GM03348 (cell line): ENCODE measurements at places on chromosomes 5 and 9.

DNA sequence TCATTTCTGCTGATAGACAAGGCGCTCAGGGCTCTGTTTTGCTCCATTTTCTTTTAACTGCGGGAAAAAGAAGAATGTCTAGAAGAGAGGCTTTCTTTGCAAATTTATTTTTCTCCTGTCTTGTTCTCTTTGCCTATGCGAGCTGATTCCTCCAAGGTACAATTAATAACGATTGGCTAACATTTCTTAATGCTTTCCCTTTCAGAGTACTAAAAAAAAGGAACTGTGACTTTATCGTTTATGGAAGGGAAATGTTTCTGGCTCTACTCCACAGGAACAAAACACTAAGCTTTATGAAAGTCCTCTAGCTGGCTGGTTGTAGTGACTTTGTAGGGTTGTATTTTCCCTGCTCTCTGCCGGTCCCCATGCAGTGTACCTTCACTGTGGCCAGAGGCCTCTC lies 11.7 kb downstream of the NSG2 start:
- no peak for DNase-seq

DNA sequence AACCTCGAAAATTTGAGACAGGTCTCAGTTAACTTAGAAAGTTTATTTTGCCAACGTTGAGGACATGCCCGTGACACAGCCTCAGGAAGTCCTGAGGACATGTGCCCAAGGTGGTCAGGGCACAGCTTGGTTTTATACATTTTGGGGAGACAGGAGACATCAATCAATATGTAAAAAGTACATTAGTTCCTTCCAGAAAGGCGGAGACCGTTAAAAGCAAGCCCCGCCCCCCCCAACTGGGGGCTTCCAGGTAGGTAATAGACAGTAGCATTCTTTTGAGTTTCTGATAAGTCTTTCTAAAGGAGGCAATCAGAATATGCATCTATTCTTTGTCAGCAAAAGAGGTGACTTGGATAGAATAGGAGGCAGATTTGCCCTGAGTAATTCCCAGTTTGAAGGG lies 599 bp upstream of the MOCS2 start:
- DNase-seq = no peak

- DNase-seq = no peak
Observed at GRCh38 chr5:1535646-1536045, 11.9 kb upstream of the LPCAT1 start.

DNA sequence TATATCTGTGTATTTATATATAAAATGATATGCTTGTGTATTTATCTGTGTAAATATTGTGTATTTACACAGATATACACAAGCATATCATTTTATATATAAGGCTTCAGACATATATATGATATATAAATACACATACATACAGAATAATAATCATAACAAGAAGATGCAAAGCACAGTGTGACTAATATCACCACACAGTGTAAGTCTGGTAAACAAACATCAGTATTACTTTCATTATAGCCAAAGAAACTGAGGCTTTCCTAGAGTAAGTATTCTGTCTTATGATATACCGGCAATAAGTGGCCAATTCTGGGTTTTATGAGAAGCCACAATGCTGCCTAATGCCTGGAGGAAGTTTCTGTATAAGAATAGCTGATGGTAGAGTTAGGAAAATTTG lies 29.9 kb upstream of the RAPGEF6 start:
- DNase-seq = no peak

GRCh38 chr5:72226950-72227349 lies 93.1 kb downstream of the MRPS27 start:
- no peak for DNase-seq

GRCh38 chr5:139004374-139005307 lies 129.5 kb upstream of the LRRTM2 start:
- DNase-seq = no peak

DNA sequence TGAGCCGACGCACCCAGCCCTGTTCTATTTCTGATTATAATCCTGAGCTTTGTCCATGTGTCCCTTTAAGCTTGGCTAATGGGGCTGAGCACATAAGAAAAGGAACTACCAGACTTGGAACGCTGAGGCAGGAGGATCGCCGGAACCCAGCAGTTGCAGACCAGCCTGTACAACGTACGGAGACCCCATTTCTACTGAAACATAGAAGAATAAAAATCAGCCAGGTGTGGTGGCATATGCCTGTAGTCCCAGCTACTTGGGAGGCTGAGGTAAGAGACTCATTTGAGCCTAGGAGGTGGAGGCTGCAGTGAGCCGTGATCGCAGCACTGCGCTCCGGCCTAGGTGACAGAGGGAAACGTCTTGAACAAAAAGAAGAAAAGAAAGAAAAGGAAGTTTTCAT lies 22.3 kb downstream of the TRIM7 start:
- DNase-seq = no peak

GRCh38 chr9:135251996-135252760 lies 164.7 kb downstream of the OLFM1 start:
- no peak for DNase-seq

GRCh38 chr5:140925806-140926442 lies at the start of gene PCDHAC1:
Gene PCDHAC1 (plus strand): TSS chr5:140926299. CDS start chr5:140926893, 594 bp downstream.
- DNase-seq = peak; percentile 10

DNA sequence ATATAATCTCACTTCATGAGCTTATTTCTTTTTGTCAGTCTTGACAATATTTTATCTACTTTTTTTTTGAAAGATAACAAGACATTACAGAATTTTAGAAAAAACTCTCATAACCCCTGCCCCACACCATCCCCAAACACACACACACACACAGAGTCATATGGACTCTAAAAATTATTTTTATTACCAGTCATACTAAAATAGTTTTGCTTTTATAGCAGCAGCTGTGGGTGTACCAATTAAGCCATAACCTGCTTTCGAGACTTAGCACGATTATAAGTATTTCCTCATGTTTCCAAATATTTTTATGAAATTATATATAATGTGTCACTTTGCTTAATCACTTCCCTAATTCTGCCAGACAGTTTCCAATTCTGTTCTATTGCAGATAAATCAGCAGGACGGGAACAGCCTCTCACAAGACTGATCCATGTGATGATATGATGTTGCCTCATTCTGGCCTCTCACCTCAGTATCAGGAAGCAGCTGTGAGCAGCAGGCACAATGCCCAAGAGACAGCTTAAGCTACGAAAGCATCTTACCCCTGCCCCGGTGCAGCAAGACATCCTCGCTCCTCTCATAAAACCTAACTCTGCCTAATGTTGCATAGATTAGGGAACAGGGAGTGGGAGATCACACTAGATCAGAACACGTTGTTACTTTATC lies 7.0 kb downstream of the PDCL start:
- DNase-seq = peak; percentile 23

GRCh38 chr5:132753135-132753987 lies 6.1 kb downstream of the CCNI2 start:
- no peak for DNase-seq

DNA sequence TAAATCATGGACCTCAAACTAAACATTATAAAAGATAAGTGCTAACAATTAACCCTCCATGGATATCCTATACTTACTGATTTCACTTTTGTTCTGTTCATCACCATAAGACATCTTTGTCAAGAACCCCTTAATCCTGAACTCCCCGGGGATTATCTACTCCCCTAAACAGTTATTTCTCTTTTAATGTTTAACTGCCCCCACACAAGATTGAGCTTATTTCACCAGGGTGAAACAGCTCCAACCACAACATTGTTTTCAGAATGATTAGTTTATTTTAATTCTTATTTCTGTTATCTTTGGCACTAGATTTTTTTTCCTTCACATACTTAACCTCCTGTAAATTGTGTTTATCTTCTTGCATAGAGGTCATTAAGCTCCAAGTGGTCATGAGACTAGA lies 103.2 kb upstream of the HCN1 start:
- no peak for DNase-seq
